ENCODE measurements at places on chromosomes 12 and 14.

GRCh38 chr12:110282956-110283817 lies 2.1 kb downstream of the ATP2A2 start:
- DNase-seq = no peak

DNA sequence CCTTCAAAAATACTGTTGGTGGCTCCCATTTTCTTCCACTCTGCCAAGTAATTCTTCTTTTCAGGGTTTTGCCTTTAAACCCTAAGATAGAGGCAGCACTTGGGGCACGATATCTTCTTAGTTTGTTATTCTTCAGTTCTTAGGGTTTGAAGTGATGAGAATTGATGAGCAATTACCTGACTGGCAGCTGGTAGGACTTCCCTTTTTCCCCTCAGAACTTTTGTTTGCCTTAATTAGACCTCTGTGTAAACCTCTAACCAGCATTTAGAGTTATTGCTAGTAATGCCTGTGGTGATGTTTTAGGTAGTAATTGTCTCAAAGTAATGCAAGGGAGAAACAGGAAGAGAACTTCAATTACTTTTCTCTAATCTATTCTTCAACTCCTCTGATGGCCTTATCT lies 683.5 kb downstream of the RPL10L start:
- no peak for DNase-seq

DNA sequence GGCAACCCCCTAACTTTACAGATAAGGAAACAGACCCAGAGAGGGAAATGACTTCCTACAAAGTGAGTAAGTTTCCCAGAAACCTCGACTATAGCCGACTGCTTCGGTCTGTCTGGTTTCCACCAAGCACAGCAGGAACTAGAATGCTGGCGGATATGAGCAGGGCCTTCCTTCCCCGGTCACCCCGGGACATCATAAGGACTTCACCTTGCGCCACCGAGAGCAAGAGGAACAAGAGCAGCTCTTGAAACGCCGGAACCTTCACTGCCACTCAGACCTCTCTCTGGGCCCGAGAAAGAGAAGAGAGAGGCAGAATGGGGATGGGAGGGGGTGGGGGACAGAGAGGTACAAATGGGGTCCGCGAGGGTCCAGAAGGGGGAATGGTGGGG lies 29.4 kb upstream of the GPR68 start:
- DNase-seq = no peak

DNA sequence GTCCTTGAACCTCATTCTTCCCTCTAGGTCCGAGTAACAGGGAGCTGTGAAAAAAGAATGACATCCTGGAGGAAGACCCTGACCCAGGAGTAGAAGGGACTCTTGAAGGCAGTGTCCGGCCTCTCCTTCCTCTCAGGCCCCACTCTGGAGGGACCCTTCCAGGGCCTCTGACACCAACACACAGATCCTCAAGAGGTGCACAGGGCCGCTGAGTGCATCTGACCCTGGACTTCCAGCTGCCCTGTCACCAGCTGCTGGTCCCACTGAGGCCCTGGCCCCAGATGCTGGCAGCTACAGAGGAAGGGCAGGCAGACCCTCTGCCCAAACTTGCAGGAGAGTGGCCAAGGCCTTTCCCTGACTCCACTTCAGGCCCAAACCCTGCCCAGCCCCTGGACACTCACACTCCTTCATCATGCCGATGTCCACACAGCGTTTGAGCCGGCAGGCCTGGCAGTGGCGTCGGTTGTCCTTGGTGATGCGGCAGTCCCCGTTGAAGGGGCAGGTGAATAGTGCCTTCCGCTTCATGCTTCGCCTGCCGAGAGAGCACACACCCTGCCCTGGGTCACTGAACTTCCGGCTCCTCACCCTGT lies 40.1 kb downstream of the VDR start:
- DNase-seq = no peak

GRCh38 chr12:39357041-39357440 lies 85.9 kb downstream of the KIF21A start:
- DNase-seq = no peak

GRCh38 chr14:22226381-22226780 lies 362.6 kb downstream of the DAD1 start:
- DNase-seq = no peak

- no peak for DNase-seq
These were observed 1.1 kb upstream of the NAB2 start for GRCh38 chr12:57087691-57088353.

DNA sequence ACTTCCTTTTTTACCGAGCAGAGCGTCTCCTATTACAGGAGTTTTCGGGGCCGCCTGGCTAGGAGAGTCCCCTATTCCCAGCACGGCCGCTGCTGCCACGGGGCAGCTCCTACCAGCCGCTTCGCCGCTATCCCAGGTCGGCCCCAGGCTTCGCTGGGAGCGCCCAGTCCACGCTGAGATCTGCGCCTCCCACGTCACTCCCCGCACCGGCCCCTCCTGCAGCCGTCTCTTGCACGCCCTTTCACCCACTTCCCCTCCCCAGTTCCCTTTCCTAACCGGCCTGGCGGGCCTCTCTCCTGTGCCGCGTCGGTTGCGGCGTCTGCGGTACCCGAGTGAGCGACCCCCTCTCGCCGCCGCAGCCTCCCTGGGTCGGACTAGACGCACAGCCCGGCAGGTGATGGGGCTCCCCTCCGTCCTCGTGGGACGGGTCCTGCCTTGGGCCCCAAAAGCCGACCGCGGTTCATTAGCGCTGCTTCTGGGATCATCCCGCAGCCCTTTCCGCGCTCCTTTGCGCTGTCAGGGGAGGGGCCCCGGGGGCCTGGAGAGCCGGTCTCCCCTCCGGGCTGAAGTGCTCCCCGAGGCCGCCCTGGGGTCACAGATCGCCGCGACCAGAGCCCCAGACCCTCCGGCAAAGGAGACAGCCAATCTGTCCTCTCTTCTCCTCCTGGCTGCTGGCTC lies 1318.4 kb downstream of the TMEM121 start:
- no peak for DNase-seq

DNA sequence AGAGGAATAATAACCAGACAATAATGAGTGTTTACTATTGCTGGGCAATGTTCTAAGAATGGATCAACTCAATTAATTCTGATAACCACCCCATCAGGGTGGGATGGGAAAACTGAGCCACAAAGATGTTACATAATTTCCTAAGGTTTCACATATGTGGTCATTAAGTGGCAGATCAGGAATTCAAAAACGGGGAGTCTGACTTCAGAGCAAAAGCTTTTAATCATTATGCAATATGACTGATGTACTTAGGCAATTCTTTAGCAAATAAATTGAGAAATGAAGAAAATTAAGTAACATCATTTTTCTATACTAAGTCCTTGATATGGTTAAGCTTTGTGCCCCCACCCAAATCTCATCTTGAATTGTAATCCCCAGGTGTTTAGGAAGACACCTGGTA lies 53.4 kb downstream of the PLCZ1 start:
- DNase-seq = no peak

GRCh38 chr12:106090591-106091445 lies 47.9 kb downstream of the NUAK1 start:
- no peak for DNase-seq

DNA sequence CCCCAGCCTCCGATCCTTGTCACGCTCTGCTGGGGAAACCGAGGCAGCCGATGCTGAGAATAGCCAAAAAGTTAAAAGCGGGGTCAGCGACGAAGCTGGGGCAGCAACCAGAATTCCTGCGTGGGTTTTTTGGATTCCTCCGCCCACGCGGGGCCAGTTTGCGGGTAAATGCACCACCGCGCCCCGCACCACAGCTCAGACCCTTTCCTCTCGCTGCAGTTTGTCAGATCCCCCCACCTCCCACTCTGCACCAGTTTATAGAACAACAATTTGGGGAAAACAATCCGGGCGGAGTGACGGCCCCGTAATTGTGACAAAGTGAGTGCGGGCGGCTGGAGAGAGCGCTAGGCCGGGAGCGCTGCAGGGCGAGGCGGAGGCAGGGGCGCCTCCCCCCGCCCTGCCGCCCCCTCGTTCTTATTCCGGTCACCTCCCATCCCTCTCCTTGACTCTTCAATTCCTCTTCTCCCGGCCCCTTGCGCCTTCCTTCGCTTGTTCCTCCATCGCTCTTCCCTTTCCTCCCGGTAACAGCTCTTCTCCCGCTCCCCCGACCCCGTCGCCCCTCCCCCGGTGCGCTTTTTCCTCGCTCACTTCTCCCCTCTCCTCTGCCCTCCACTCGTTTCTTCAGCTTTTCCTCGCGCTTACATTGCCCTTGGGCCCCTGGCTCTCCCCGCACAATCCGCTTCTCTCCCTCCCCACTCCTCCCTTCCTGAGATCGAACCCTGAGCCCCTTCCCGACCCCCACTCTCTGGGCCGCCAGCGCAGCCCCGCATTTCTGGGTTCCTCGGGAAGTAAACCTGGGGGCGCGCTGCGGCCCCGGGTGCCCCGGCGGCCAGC lies 646 bp upstream of the DNAJC22 start:
- no peak for DNase-seq

- no peak for DNase-seq
These were observed 21.3 kb upstream of the BCDIN3D start for GRCh38 chr12:49863946-49864797.

- no peak for DNase-seq
These were observed 2.0 kb downstream of the PTPN11 start for GRCh38 chr12:112420740-112421139.

GRCh38 chr14:31492759-31493498 lies 5.1 kb upstream of the GPR33 start:
- DNase-seq = no peak

- DNase-seq = no peak
These were observed 104.0 kb upstream of the BCAT1 start for GRCh38 chr12:25052914-25053211.

DNA sequence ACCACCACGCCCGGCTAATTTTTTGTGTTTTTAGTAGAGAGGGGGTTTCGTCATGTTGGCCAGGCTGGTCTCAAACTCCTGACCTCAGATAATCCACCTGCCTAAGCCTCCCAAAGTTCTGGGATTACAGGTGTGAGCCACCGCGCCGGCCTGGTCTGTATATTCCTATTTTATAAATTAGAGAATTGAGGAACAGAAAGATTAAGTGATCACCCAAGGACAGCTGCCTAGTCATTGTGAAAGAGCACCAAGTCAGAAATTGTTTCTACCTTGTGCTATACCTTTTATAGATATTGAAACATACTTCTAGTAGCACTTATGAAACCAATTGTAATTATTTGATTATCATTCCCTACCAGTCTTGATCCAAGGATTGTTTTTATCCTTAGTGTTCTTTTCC lies 1.9 kb downstream of the KNTC1 start:
- no peak for DNase-seq

- no peak for DNase-seq
These were observed 48.3 kb downstream of the MVK start for GRCh38 chr12:109621901-109622364.

- DNase-seq = no peak
These were observed 4.5 kb downstream of the ARHGEF40 start for GRCh38 chr14:21074398-21075272.

- DNase-seq = no peak
These were observed 6.4 kb downstream of the KTN1 start for GRCh38 chr14:55586411-55586810.

DNA sequence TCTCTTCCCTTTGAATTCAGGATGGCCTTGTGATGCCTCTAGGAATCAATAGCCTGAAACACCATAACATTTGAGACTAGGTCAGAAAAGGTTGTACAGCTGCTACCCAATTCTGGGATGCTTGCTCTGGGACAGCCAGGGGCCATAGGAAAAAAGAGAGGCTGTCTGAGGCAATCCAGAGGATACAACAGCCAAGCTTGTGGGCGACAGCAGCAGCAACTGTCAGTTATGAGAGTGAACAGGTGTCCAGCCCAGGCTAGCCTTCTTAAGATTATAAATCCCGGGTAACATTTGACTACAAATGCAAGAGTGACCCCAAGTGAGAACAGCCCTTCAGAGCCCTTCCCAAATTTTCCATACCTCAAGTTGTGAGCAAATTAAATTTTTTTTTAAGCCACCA lies 11.1 kb downstream of the DCN start:
- no peak for DNase-seq

DNA sequence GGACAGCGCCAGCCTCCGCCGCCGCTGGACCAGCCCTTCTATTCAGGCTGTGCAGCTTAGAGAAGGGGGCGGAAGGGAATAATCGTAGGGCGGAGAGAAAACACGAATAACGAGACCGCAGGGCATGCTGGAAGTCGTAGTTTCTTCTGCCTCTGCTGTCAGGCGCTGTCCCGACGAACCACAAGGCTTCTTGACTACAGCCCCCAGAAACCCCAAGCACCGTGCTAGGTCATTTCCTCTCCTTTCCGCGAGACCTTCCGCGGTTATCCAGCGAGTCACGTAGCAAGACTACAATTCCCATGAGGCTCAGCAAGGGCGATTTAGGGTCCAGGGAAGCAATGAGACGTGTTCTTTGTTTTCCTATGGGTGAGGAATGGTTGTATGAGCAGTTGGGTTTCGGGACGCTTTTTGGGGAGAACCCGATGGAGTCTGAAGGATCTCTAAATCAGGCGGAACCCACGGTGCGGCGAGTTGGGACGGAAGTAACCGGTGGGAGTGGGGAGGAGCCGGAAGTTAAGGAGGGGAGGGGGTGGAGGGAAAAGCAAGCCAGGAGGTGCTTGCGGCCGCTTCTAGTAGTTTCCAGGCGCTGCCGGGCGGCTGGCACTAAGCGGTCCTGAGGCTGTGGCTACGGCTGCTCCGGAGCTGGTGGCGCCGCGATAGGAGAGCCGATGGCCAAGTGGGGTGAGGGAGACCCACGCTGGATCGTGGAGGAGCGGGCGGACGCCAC lies at the start of the genes AHSA1 and VIPAS39:
AHSA1 (plus strand) TSS at position 572 of the 727 bp plus-strand sequence; CDS start at position 669, 97 bp downstream.
VIPAS39 (minus strand) TSS at position 80 of the 727 bp plus-strand sequence. CDS start 3,499 bp downstream, outside the sequence.
- DNase-seq = peak; percentile 97

- no peak for DNase-seq
These were observed 103.7 kb upstream of the IFNG-AS1 start for GRCh38 chr12:67885375-67886169.

DNA sequence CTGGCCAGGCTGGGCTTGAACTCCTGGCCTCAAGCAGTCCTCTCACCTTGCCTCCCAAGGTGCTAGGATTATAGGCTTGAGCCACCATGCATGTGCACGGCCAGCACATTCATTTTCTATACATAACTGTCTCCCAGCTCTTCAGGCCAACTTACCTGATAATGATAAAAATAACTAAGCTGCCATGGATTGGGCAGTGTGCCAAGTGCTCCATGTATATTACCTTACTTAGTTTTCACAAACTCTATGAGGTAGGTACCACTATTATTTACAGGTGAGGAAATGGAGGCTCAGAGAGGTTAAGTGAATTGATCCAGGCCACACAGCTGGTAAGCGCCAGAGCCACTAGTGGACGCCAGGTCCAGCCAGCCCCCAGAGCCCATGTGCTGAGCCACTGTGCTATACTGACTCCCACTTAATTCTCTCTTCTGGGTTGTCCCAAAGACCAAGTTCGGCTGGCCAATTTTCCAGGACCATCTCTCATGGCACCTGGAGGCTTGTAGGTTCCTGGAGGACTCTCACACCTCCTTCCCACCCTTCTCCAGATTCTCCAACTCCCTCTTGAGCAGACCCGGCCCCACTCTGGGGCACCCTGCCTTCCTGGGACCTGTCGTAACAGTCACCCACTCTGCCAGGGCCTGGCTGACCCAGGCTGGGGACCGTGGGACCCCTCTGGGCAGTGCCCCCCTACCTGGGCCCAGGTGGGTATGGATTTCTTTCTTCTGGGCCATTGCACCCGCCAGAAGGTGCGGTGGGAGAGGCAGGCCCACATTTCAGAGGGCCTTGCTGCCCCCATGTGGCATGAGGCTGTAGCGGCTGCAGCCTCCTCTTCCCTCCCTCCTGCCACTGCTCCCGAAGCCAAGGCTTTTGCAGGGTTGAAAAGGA lies 30.2 kb upstream of the CIPC start:
- DNase-seq = peak; percentile 22
